A549 treated with GW870086 at 1 μM for 4 hours (cell line): ENCODE measurements at places on chromosomes 6 and 20. TPM values are rescaled to one million over a fixed set of nuclear protein-coding genes. Genes with fewer than 3 reads are reported as not detected.

The HRH3 gene
- not detected in 5 replicates for total RNA-seq

The SMIM29 gene
- 20.8 to 24.7 TPM (median 21.8 TPM) in 5 replicates for total RNA-seq

The ALDH8A1 gene
- total RNA-seq, result 0.10 to 0.38 TPM (median 0.23 TPM) in 5 replicates

The OPN5 gene
- not detected in 5 replicates for total RNA-seq

The TMEM244 gene
- not detected in 5 replicates for total RNA-seq

The IPCEF1 gene
- 0.03 to 0.06 TPM (median 0.03 TPM) in 3 of 5 replicates, not detected in the others for total RNA-seq

The CALHM5 gene
- total RNA-seq, result 0.02 to 0.10 TPM (median 0.05 TPM) in 5 replicates

The TREML1 gene
- not detected in 5 replicates for total RNA-seq

The FOXQ1 gene
- total RNA-seq, result 3.9 to 6.7 TPM (median 5.8 TPM) in 5 replicates

The C20orf202 gene
- 0.09 TPM in 1 of 5 replicates, not detected in the others for total RNA-seq

The STXBP5 gene
- total RNA-seq, result 9.8 to 16.4 TPM (median 14.7 TPM) in 5 replicates

The DOK5 gene
- total RNA-seq, result not detected in 5 replicates

The SRC gene
- 134 to 164 TPM (median 152 TPM) in 5 replicates for total RNA-seq

The BFSP1 gene
- total RNA-seq, result 3.5 to 4.5 TPM (median 4.0 TPM) in 5 replicates

The HSPA1L gene
- total RNA-seq, result 0.82 to 1.5 TPM (median 1.3 TPM) in 5 replicates

The PRELID3B gene
- total RNA-seq, result 54.9 to 71.9 TPM (median 61.7 TPM) in 5 replicates

The C20orf96 gene
- total RNA-seq, result 10.3 to 11.9 TPM (median 11.8 TPM) in 5 replicates

The TGM2 gene
- total RNA-seq, result 316 to 478 TPM (median 426 TPM) in 5 replicates

The GTF2H4 gene
- 18.6 to 23.4 TPM (median 19.9 TPM) in 5 replicates for total RNA-seq

The LIN28B gene
- 0.97 to 1.6 TPM (median 1.4 TPM) in 5 replicates for total RNA-seq

The KCNK16 gene
- not detected in 5 replicates for total RNA-seq

The VGLL2 gene
- not detected in 5 replicates for total RNA-seq

The EYA2 gene
- 1.7 to 2.7 TPM (median 2.4 TPM) in 5 replicates for total RNA-seq

The ZSWIM3 gene
- 1.3 to 1.7 TPM (median 1.5 TPM) in 5 replicates for total RNA-seq

The ENPP1 gene
- total RNA-seq, result 0.87 to 1.6 TPM (median 1.3 TPM) in 5 replicates

The PRR18 gene
- 0.07 to 0.15 TPM (median 0.12 TPM) in 5 replicates for total RNA-seq

The TRIM31 gene
- 0.33 to 1.4 TPM (median 0.83 TPM) in 5 replicates for total RNA-seq

The SLC22A1 gene
- 1.1 to 2.8 TPM (median 1.7 TPM) in 5 replicates for total RNA-seq

The PPP1R18 gene
- 41.1 to 45.8 TPM (median 42.7 TPM) in 5 replicates for total RNA-seq

The GMPR gene
- total RNA-seq, result 1.7 to 3.1 TPM (median 2.2 TPM) in 5 replicates

The CSNK2B gene
- 167 to 186 TPM (median 177 TPM) in 5 replicates for total RNA-seq

The NOX3 gene
- not detected in 5 replicates for total RNA-seq

The IL20RA gene
- 0.03 to 0.06 TPM in 2 of 5 replicates, not detected in the others for total RNA-seq
